ENCODE measurements at places on chromosomes 7 and 10. TPM values are rescaled to one million over a fixed set of nuclear protein-coding genes. Genes with fewer than 3 reads are reported as not detected.
A peak's percentile ranks its signal among the peaks of the same experiment; 100 is the strongest.

The RBP4 gene
- not detected for total RNA-seq

The RELN gene
- 19.4 TPM for total RNA-seq

The RGR gene
- total RNA-seq = not detected

The SPDYE2 gene
- total RNA-seq = not detected

DNA sequence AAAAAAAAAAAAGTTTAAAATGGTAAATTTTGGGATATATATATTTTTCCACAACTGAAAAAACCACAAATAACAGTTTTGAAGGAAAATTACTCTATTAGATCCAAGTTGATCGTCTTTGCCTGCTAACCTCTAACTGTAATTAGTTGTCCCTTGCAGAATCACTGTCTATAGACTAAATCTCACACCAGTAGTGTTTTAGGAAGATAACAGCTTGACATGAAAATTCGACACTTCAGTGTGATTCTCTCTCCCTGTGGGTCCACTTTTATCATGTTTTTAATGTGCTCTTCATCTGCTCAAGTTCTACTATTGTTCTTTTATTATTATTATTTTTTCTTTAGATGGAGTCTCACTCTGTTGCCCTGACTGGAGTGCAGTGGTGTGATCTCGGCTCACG is 24.5 kb upstream of the ARHGAP21 start:
- DNase-seq = no peak

GRCh38 chr10:83978681-83979383 is 160.5 kb upstream of the GHITM start:
- no peak for DNase-seq

DNA sequence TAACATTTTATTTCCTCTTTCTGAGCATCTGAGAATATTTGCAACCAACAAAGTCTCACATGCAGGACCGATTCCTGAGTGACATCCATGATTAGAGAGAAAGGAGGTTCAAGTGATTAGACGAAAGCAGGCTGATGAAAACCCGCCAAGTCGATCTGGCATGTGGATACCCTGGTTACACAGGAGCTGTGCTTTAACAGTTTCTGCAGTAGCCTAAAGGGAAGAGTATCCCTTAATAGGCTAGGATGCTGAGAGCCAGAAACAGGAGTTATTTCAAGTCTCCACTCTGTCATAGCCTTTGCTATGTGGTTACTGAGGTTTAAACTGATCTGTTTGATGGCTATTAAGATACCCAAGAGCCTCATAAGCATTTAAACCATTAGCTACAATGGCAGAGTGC is 82.5 kb downstream of the PRKCQ start:
- no peak for DNase-seq

DNA sequence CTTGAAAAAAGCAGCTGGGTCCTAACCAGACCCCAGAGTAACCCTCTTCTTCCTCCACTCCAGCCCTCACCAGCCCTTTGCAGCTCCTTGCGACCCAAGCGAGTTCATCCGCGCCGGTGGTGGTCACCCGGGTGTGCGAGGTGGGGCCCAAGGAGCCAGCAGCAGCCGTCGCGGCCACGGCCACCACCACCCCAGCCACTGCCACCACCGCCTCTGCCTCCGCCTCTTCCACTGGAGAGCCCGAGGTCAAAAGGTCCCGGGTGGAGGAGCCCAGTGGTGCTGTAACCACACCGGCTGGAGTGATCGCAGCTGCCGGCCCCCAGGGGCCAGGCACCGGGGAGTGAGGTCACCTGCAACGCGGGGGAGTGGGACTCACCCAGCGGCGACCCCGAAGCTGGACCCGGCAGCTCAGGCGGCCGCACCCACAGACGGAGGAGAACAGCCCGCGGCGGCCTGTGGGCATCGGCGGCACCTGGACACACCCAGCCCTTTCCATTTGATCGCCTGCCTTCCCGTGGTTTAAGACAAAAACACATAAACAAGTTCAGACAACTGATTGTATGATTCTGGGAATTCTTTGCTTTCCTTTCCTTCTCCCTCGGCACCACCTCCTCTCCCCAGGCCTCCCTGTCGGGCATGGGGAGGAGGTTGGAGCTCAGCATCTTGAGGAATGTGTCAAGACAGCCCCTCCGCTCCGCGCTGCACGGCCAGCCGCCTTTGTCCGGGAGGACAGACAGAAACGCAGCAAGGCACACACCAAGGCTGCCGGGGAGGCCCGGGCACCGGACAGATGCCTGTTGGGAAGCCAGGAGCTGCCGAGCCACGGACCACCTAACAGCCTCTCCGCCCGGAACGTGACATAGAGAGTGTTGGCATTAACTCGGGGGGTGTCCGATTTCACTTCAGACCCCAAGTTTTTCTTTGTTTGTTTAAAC is 13.0 kb upstream of the AP5Z1 start:
- DNase-seq = no peak

- no peak for DNase-seq
Observed at GRCh38 chr7:41938371-41938770, 235.5 kb upstream of the INHBA start.

GRCh38 chr7:105202616-105203015 is 186.1 kb downstream of the SRPK2 start:
- peak; percentile 33 for DNase-seq
